ENCODE measurements at places on chromosomes 7 and 10. TPM values are rescaled to one million over a fixed set of nuclear protein-coding genes. Genes with fewer than 3 reads are reported as not detected.

DNA sequence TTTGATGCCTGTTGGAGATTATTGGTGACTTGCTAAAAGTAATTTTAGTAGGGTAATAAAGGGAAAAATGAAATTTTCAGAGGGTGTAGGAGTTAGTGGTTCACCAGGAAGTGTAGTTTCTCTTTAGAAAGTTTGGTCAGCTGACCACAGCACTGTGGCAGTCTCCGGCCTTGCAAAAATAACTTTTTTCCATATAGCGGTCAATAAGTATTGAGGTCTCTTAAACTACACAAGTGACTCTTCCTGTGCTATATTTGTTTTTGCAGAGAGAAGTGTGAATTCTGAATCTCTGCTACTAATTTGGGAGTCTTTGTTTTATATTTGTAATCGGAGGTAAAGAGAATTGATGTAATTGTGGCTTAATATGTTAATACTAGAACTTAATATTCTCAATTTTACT is 24.3 kb downstream of the PTPN12 start:
- peak overlapping the region; percentile 68 for H3K27ac ChIP-seq
- H3K4me3 ChIP-seq, result no peak overlapping the region
- H3K27me3 ChIP-seq, result no peaks in the 10 kb centered on the region
- H3K4me1 ChIP-seq, result peaks cover 54% of the 10 kb centered on the region
- no peak for DNase-seq

GRCh38 chr7:108367946-108368345 is 88.3 kb downstream of the NRCAM start:
- peak overlapping the region; percentile 80 for H3K27ac ChIP-seq
- H3K4me1 ChIP-seq, result peaks cover 58% of the 10 kb centered on the region
- H3K27me3 ChIP-seq, result no peaks in the 10 kb centered on the region
- DNase-seq, result no peak

GRCh38 chr7:2802504-2803341 is 41.4 kb downstream of the GNA12 start:
- peak overlapping the region; percentile 15 for H3K4me3 ChIP-seq
- peaks cover 65% of the 10 kb centered on the region for H3K4me1 ChIP-seq
- no peaks in the 10 kb centered on the region for H3K27me3 ChIP-seq
- peak overlapping the region; percentile 85 for H3K27ac ChIP-seq
- no peaks in the 10 kb centered on the region for H3K36me3 ChIP-seq

DNA sequence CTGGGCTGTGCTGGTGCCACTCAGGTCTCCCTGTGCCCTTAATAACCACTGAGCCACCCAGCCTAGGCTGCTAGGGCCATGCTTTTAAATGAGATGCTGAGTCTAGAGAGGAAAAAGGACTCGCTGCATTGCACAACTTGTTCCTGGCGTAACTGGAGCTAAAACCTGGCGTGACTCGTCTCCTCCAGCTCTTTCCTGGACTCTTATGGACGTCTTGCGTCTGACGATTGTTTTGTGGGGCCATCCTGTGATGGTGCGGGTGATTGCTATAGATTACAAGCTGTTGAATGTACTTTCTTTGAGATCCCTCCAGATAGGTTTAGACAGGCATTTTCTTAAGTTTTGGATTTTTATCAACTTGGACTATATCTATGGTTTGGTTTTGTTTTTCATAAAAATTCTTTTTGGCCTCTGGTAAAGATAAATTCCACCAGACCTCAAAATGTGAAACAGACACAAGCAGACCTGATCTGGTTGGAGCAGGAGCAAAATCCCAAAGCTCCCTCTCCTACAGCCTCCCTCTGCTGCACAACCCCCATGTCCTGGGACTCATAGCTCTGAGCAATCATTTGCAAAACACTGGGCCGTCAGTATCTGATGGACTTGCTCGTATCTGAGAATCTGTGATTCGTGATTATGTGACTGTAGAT is 230.3 kb downstream of the ARHGAP12 start:
- peak overlapping the region; percentile 2 for H3K4me3 ChIP-seq
- peaks cover 58% of the 10 kb centered on the region for H3K4me1 ChIP-seq
- no peak for DNase-seq
- peak overlapping the region; percentile 96 for H3K27ac ChIP-seq
- H3K27me3 ChIP-seq, result no peaks in the 10 kb centered on the region

- H3K36me3 ChIP-seq, result no peaks in the 10 kb centered on the region
- DNase-seq, result no peak
- peaks cover 8% of the 10 kb centered on the region for H3K4me1 ChIP-seq
- no peak overlapping the region for H3K4me3 ChIP-seq
- H3K27ac ChIP-seq, result no peak overlapping the region
These were observed 30.3 kb upstream of the HERPUD2 start for GRCh38 chr7:35725280-35725680.

GRCh38 chr7:52799817-52800216 is 235.6 kb upstream of the POM121L12 start:
- no peak overlapping the region for H3K4me3 ChIP-seq
- no peaks in the 10 kb centered on the region for H3K4me1 ChIP-seq
- H3K27me3 ChIP-seq, result no peaks in the 10 kb centered on the region
- no peak overlapping the region for H3K27ac ChIP-seq
- DNase-seq, result no peak
- H3K36me3 ChIP-seq, result no peaks in the 10 kb centered on the region

DNA sequence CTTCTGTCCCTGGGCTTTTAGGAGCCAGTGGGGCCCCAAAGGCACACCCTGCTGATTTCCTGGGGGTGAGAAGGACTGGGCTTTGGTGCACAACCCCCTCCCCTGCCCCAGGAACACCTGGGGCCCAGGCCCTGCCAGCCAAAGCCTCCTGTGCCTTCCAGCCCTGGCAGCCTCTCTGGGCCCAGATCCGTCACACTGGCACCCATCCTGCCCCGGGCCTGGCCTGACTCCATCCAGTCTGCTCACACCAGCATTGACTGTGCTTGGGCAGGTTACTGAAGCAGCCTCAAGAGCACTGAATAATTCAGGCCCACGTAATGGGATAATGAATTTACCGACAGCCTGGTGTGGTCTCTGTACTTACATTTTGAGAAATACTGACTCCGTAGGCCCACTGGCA is 12.0 kb upstream of the COMTD1 start:
- H3K27me3 ChIP-seq, result no peaks in the 10 kb centered on the region
- no peak overlapping the region for H3K27ac ChIP-seq
- H3K4me3 ChIP-seq, result no peak overlapping the region

DNA sequence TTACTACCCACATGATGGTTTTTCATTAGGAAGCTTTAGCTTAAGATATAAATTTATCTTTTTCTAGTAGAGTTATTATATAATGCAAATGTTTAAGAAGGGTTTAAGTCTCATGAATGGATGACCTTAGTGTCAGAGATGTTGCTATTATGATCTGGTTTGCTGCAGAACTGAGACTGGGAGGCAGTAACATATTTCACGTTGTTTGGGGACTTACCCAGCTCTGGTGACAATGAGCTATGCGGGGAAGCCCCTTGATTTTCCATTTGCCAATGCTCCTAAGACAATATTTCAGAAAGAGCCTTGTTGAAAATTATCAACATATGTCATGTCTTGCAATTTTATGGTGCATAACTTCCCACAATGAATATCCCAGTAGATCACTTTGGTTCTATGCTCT is 754.6 kb downstream of the REEP3 start:
- DNase-seq, result no peak
- H3K27me3 ChIP-seq, result no peaks in the 10 kb centered on the region
- no peak overlapping the region for H3K4me3 ChIP-seq
- H3K4me1 ChIP-seq, result no peaks in the 10 kb centered on the region
- no peak overlapping the region for H3K27ac ChIP-seq
- no peaks in the 10 kb centered on the region for H3K36me3 ChIP-seq

DNA sequence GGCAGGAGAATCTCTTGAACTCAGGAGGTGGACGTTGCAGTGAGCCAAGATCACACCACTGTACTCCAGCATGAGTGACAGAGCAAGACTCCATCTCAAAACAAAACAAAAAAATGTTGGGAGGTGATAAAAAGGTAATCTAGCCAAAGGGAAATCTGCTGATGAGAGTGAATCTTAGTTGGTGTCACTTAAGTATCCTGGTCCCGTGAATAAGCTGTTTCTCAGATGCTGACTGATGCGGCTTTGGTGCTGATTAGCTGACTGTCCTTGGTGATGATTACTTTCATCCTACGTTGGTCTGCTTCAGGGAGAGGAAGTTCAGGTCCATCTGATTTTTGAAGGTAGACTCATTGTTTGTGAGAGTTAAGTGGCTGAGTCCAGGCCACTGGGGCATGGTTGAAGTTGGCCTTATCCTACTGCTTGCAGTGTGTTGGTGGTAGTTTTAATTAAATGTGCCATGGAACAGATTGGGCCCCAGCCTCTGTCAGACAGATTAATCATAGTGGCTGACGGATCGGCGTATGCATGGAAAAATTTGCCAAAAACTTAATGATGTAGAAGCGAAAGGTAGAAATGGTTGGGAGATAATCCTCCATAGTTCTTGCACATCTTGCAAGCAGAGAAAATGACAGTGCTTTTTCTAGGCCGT is 17.4 kb upstream of the TMEM236 start:
- no peak for DNase-seq
- no peak overlapping the region for H3K4me3 ChIP-seq
- H3K27ac ChIP-seq, result no peak overlapping the region
- peaks cover 5% of the 10 kb centered on the region for H3K4me1 ChIP-seq
- H3K27me3 ChIP-seq, result no peaks in the 10 kb centered on the region
- H3K36me3 ChIP-seq, result no peaks in the 10 kb centered on the region

Gene CUZD1
- 0.30 TPM for total RNA-seq

Gene AFAP1L2
- 5.7 TPM for total RNA-seq

Gene ALOX5
- not detected for total RNA-seq

Gene PNLIP
- total RNA-seq, result not detected

Gene HHEX
- 1.7 TPM for total RNA-seq

Gene PAPOLB
- total RNA-seq, result 0.10 TPM

Gene CALCR
- total RNA-seq, result not detected

Gene GJD4
- not detected for total RNA-seq

Gene LBX1
- not detected for total RNA-seq

Gene ZCCHC24
- 88.3 TPM for total RNA-seq

Gene ZNF804B
- not detected for total RNA-seq

Gene OAT
- 122 TPM for total RNA-seq

Gene CNTNAP2
- 1.4 TPM for total RNA-seq
